ENCODE measurements at places on chromosomes 16 and 17.

- DNase-seq = no peak
Measured at GRCh38 chr16:53912155-53912554, 208.2 kb downstream of the FTO start.

GRCh38 chr16:66523861-66524354, 26.0 kb downstream of the TK2 start:
- no peak for DNase-seq

DNA sequence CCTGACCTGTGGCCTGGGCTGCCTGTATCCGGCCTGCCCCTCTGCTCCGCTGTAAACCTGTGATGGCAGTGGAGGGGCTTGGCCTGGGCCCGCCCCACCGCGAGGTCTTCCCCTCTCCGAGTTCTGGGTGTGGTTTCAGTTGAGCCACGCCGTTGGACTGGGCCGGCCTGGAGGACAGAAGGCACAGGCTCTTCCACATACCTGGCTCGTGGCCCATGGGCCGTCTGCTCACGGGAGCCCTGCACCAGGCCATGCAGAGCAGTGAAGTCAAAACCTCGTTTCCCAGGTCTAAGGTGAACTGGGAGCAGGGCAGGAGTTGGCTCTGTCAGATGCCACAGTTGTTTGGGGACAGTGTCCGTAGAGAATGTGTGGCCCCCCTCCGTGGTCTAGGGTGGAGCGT, 5.6 kb upstream of the RNPS1 start:
- no peak for DNase-seq

GRCh38 chr16:87227296-87227951, 89.8 kb downstream of the C16orf95 start:
- peak; percentile 20 for DNase-seq

DNA sequence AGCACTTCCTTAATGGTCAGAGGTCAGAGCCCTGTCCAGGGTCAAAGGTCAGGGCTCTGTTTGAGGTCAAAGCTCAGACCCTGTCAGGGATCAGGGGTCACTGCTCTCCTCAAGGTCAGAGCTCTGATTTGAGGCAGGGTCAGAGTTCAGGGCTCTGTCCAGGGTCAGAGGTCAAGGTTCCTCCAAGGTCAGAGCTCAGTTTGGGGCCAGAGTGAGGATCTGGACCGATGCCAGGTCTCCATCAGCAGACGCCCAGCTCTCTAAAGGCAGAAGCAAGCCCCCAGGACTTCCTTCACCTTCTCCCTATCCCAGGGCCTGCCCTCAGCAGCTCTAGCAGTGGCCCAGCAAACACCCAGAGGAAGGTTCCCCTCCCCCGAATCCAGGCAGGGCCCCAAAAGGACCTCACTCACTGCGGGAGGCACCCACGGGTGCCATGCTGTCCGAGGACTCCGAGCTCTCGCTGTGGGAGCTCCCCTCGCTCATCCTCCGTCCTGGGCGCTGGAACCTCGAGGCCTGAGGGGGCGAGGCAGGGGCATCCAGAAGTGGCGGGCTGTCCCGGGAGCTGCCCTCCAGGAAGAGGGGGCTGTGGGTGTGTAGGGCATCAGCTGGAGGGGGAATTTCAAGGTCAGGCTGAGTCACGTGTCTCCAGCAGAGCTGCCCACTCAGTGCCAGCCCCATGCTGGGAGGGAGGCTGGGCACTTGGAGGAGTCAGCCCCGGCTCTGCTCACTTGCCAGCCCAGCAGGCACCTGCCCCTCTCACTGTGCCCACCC, 26.7 kb downstream of the PIMREG start:
- no peak for DNase-seq

DNA sequence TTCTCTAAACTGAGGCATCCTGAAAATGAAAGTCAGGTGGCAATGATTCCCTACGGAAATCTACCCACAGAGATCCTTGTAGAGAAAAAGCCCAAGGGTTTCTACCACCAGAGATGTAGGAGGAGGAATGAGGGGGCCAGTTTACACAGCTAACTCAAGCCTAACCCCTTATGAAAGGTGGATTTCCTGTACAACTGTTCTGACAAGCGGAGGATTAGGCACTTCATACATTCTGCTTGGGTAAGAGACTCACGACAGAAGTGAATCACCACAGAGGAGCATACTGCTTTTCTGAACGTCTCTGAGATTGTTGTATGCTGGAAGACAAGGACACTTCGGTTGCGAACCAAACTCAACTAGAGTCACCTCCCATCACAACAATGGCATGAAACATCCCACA, 72.7 kb downstream of the SMG6 start:
- DNase-seq = no peak

GRCh38 chr16:58614212-58614611, 15.4 kb downstream of the CNOT1 start:
- no peak for DNase-seq

DNA sequence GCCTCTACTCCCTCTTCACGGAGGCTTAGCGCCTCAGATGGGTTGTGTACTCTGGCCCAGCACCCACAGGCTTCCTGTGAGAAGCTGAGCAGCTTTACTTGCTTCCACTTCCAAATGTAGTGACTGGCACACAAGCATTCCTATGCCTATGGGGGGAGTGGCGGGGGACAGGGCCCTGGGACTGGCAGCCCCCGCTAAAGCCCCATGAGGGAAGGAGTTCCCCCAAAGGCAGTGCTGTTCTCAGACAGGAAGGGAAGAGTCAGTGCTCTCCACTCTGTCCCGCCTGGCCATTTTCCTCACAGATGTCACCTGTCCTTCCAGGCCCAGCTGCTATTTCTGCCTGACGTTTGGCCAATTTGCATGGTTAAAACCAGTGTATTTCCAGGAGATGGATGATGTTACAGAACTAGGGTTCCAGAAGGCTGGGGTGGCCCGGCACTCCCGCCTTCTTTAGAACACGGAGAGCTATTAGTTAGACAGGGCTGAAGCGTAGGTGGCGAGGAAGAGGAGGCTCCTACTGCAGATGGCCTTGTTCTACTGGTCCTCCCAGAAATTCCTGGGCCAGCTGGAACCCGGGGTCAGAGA, 83.9 kb upstream of the FBXO47 start:
- DNase-seq = no peak

DNA sequence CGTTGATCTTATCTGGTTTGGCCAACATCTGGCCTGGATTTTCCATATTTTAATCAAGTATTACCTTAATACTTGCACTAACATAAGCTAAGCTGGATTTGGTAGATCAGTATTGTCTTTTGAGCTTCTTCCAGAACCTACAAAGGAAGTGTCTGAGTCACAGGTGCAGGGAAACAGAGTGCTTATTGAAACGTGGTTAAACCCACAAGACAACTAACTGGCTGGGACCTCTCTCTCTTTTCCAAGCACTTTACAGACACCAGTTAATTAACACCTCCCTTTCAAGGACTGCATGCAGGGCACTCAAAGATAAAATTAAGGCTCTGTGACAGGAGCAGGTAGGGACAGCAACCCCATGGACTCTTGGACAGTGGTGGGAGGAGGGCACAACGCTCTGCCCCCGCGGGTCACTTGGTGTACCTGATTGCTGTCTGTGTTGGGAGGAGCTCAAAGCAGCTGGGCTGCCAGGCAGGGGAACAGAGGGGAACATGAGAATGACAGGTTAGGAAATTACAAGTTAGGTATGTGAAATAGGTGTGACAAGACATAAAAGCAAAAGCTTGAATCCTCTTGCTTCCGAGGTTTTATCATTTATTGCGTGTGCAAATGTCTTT, 133.7 kb upstream of the MON1B start:
- DNase-seq = no peak

DNA sequence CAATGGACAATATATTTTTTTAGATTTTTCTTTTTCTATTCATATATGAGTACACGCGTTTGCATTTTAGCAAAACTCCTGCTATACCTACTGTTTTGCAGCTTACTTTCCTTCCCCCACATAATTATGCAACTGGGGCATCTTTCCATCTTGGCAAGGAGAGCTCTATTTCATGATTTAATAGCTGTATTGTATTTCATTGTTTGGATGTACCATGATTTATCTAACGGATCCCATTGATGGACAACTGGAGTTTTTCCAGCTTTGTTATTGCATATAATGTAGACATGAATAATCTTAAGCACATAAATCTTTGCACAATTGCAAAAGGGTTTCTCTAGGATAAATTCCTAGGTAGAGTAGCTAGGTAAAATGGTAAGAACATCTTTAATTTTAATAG, 133.9 kb downstream of the PITPNC1 start:
- DNase-seq = no peak

DNA sequence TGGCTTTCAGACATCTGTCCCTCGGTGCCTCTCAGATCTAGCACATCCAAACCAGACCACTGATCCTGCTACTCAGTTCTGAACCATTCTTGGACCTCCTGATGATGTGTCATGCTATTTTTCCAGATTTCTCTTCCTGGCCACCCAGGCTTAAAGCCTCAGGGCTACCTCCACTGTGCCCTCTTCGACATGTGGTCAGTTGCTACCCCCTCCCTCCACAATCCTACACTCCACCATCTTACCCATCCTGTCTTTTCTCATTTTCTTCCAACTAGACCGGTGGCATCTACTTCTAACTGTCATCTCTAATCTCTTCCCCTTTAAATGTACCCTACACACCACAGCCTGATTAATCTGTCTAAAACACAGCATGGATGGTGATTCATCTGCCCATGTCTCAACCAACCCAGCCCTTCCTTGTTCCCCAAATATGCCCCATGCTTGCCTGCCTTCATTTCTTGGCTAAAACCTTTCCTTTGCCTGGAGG, 478.6 kb downstream of the SLC39A11 start:
- DNase-seq = no peak

- DNase-seq = no peak
Measured at GRCh38 chr16:64234200-64234599, 887.7 kb downstream of the CDH11 start.

DNA sequence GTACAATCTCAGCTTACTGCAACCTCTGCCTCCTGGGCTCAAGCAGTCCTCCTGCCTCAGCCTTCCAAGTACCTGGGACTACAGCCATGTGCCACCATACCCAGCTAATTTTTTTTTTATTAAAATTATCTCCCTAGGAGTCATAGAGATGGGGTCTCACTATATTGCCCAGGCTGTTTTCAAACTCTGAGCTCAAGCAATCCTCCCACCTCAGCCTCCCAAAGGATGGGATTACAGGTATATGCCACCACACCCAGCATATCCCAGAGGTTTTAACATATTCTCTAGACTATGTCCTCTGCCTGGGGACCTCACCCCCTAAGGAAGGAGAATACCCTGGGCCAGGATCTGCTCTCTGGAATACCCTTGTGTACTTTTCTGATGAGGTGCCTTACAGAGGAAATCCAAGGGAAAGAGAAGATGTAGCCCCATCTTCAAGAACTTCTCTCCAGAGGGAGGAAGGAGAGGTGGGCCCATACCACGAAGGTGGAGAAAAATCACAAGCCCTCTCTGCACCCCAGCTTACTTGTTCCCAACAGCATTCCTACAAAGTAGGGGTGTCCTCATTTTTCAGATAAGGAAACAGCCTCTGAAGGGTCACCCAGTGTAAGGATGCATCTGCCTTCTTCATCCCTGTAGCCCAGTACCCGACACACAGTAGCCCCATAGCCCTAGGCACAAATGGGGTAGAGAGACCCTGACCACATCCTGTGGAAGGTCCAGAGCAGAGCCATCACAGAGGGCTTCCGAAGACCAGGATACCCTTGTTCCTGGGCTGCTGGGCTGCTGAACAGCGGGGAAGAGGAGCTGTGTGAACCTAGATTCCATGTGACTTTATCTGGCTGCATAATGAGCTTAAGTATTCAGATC, 151.6 kb downstream of the SOCS1 start:
- DNase-seq = no peak

DNA sequence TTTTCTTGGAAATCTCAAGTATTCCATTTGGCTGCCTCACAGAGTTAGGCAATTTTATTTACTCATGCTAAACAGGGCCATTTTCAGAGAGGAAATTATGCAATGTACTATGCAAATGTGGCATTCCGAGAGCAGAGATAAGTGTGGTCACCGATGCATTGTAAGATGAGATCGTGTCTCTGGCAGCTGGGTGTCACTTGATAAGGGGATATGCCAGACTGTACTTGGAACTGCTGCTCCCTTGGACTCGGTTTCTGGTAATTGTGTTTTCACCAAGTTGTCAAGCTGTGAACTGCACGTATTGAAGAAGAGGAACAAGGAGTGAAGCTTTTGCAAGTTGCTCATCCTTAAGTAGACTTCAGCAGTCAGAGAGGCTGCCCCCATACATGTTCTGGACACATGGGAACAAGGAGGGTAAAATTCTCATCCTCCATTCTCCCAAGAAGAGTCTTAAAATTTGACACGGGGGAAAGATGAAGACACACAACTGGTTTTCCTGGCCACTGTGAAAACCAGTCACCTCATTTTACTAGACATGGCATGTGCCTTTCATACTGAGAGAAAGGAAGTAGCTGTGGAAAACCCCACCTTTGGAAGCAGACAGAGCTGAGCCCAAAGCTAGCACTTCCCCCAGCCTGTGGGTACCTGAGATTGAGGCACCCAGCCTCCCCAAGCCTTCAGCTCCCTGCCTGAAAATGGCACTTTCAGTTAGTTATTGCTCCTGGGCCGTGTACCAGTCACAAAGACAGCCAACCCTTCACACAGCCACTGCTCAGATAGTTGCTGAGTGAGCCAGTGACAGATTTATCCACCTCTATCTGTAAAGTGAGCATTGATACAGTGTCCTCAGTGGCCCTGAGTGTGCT, 150.7 kb downstream of the SOCS1 start:
- no peak for DNase-seq

GRCh38 chr16:85829751-85830445, 30.4 kb downstream of the COX4I1 start:
- peak; percentile 70 for DNase-seq

DNA sequence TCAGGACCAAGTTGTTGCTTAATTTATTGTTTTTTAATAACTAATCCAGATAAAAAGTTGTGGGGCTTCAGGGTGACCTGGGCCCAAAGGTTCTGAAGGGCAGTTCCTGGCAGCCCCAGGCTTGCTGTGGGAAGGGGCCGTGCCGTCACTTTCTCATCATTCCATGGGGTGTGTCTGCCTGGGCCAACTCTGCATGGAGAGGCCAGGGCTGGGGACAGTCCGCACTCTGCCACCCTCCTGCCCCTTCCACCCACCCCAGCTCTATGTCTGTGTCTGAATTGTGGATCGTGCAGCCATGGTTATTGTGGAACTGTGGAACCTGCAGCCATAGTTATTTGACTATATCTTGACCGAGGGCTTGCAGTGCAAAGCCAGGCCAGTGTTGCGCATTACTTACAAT, 4.0 kb downstream of the LIMD2 start:
- no peak for DNase-seq

DNA sequence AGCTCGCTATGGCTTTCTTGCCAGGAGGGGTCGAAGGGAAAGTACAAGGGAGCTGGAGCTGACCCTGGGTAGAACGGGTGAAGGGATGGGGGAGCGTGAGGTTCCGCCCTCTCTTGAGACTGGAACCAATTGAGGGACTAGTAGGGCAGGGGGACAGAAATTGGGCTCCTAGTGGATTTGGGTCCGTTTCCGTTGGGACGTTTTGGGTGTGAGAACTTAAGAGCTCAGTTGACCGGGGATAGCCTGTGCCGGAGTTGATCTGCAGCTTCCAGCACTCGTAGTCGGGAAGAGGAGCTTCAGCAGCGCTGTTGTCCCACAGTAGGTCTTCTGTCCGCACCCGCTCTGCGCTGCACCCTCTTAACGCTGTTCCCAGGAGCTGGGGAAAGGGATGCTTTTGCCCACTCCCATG, 481 bp downstream of the CNTROB start:
- no peak for DNase-seq

DNA sequence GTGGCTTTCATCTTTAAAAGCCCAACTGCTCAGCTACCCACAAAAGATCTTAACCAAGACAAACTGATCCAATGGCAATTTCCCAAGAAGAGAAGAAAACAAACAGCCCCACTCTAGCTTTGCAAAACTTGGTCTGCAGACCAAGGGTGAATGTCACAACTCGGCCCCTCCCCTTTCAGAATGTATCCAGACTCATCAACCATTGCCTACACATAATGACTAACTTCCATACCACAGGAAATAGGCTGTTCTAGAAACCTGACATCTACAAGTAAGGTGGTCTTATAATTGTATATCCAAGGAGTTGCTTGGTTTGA, 16.0 kb downstream of the DCUN1D3 start:
- no peak for DNase-seq

Measured in head of caudate nucleus (tissue), 42 donors.